ENCODE measurements at places on chromosomes 1 and 21.

DNA sequence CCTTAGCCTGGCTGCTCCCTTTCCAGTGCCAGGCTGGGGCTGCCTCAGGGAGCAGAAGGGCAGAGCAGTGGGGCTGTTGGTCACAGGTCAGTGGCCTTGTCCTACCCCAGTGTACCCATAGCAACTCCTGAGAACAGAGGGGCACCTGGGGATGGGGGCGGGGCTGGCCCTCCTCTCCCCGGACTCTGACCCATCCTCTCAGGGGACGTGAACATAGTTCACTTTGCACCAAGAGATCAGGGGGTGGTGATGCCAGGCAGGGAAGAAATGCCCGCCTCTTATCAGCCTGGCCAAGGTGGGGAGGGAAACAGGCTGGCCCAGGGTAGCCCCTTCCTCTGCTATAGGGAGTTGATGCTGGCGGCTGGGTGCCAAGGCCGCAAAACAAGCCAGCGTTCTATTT, 4.9 kb downstream of the ETNK2 start:
- no peak for DNase-seq

DNA sequence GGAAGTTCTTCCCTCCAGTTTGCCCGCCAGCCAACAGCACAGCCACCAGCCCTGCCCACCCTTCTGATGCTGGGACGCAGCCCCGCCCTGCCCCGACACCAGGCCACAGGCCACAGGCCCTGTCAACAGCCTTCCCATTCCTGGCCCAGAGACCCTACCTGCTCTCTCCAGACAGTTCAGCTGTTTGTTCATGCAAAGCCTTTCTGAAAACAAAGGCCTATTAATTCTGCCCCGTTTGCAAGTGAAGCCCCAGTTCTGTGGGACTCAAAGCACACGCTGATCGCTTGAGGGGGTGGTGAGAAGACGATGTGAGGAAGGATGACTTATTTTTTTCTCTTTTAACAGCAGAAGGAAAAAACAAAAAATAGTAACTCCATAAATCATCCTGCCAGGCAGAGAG, 55.4 kb upstream of the KIF26B start:
- DNase-seq, result no peak

GRCh38 chr1:234701737-234702341, 91.9 kb upstream of the IRF2BP2 start:
- DNase-seq, result no peak

- DNase-seq, result no peak
Measured at GRCh38 chr1:20350421-20350820, 59.7 kb downstream of the VWA5B1 start.

GRCh38 chr21:16378525-16378924, 648.7 kb downstream of the USP25 start:
- DNase-seq, result no peak

DNA sequence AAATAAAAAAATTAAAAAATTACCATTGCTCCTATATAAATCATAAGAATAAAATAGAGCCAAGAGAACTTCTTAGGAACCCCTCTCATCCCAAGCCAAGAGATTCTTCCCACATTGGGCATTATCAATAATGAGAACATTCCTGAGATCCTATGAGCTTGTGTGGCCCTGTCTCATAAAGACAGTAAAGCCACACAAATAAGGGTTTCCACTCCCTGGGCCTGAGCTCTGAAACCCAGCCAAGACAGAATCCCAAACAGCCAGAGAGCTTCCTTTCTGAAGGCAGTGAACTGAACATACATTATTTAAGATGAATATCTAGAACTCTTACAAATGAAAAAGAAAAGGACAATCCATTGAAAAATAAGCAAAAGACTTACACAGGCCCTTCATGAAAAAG, 68.3 kb downstream of the SLC45A1 start:
- DNase-seq, result no peak

DNA sequence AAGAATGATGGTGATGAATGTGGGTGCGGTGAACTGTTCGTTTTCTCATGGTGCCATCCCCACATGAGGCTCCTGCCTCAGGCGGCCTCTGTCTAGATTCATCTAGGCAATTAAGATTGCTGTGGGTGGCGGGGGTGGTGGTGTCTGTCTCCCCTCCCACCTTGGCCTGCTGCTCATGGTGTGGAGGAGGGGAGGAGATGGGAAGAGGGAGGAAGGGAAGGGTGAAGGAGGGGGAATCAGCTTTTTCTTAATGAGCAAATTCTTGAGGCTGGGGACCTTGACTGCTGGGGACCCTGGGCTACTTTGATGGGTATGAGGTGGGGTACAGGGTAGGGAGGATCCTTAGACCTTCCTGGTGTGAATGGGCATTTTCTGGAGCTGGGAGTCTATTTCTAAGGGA, 55.8 kb downstream of the H3-3A start:
- no peak for DNase-seq

- no peak for DNase-seq
Measured at GRCh38 chr1:212487286-212487685, 54.6 kb downstream of the NENF start.

GRCh38 chr1:245225322-245226202, 70.8 kb downstream of the KIF26B start:
- DNase-seq, result peak; percentile 20

GRCh38 chr1:201208236-201208635, 17.6 kb downstream of the IGFN1 start:
- no peak for DNase-seq

DNA sequence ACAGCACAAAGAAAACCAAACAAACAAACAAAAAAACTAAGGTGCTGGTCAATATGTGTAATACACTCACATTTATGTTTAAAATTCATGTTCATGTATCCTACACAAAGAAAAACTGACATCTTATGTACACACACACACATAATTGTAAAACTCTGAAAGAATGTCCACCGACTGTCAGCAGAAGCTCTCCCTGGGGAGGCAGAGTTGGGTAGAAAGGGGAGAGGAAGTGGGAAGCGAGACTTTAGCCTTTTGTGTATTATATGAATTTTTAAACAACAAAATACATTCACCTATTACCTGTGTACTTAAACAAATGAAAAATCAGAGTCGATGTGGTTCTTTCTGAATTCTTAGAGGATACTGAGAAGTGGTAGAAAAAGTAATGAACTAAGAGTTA, 88.3 kb downstream of the ABCA4 start:
- no peak for DNase-seq

- no peak for DNase-seq
Measured at GRCh38 chr1:91026777-91027176, 4.9 kb upstream of the ZNF644 start.

DNA sequence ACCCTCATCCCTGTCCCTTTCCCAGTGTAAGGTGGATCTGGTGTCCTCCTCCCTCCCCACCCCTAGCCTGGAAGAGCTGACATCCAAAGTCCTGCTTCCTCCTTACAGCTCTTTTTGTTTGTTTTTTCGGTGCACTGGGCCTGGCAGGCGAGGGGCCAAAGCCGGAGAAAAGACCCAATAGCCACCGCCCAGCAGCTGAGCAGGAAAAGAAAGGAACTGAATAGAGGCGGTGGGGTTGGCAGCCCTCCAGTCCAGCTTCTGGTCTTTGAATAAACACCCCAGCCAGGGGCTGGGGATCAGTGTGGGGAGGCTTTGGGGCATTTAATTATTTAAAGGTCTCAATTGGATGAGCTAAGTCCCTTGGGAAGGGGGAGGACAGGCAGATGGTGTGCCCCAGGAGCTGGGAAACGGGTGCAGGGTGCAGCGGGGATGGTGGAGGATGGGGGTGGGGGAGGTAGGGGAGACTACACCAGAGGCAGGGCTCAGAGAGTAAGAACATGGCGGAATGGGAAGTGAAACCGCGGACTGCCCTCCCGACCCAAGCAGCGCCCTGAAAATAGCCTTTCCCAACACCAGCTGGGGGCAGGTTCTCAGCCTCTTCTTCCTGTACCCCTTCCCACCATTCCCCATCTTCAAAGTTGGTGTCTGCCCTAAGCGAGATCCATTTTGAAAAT, 20.2 kb downstream of the BTG2 start:
- no peak for DNase-seq

- no peak for DNase-seq
Measured at GRCh38 chr1:55316502-55316901, 101.3 kb upstream of the USP24 start.

GRCh38 chr1:207397525-207397926, 56.6 kb upstream of the CR2 start:
- DNase-seq, result no peak

DNA sequence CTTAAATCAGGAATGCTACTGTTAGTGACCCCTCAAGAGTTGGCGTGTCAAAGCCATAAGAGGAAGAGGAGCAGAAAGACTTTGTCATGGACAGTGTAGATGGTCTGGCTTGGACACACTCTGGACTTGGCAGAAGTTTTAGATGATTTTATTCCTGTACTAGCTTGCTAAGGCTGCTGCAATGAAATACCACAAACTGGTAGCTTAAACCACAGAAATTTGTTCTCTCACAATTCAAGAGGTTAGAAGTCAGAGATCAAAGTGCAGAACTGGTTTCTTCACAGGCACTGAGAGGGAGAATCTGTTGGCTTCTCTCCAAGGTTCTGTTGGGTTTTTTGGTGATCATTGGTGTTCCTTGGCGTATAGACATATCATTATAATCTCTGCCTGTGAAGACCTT, 869.8 kb upstream of the B3GALT2 start:
- no peak for DNase-seq

All from astrocyte of the cerebellum (primary cell).